ENCODE measurements at places on chromosomes 4 and X. TPM values are rescaled to one million over a fixed set of nuclear protein-coding genes. Genes with fewer than 3 reads are reported as not detected.

GRCh38 chr4:2866891-2867290 lies 23.2 kb downstream of the ADD1 start:
- H3K36me3 ChIP-seq: peaks cover 4% of the 10 kb centered on the region
- no peak overlapping the region for H3K4me3 ChIP-seq
- H3K27ac ChIP-seq: no peak overlapping the region
- no peak for DNase-seq
- no peaks in the 10 kb centered on the region for H3K27me3 ChIP-seq
- peaks cover 38% of the 10 kb centered on the region for H3K4me1 ChIP-seq

DNA sequence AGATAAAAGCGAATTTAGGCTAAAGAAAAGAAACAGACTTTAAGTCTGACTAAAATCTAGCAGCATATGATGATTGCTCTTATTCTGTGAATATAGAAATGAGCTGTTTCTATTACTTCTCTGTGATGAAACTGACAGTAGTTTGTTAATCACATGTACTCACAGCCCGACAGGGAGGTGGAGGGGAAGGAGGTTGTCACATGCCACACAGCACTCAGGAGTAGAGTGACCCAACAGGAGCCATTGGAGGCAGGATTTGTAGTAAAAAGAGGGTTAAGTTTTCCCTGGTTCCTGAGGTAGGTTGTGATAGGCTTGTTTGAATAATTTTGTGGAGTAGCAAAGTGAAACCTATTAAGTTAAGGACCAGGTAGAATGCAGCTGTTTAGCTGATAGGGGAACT lies 495.9 kb downstream of the CENPC start:
- no peaks in the 10 kb centered on the region for H3K4me1 ChIP-seq
- DNase-seq: no peak
- H3K36me3 ChIP-seq: no peaks in the 10 kb centered on the region
- no peak overlapping the region for H3K27ac ChIP-seq
- H3K27me3 ChIP-seq: no peaks in the 10 kb centered on the region

GRCh38 chr4:124015766-124016165 lies 619.2 kb downstream of the SPRY1 start:
- no peak for DNase-seq
- H3K27ac ChIP-seq: no peak overlapping the region
- H3K4me3 ChIP-seq: no peak overlapping the region
- no peaks in the 10 kb centered on the region for H3K36me3 ChIP-seq
- H3K4me1 ChIP-seq: peaks cover 13% of the 10 kb centered on the region

The CDX4 gene
- total RNA-seq: not detected

- H3K36me3 ChIP-seq: no peaks in the 10 kb centered on the region
- DNase-seq: no peak
- no peak overlapping the region for H3K27ac ChIP-seq
- no peaks in the 10 kb centered on the region for H3K4me1 ChIP-seq
- no peak overlapping the region for H3K4me3 ChIP-seq
Measured at GRCh38 chr4:117417856-117418255, 332.5 kb upstream of the TRAM1L1 start.

GRCh38 chrX:85309717-85310116 lies 65.9 kb downstream of the ZNF711 start:
- H3K4me1 ChIP-seq: no peaks in the 10 kb centered on the region
- H3K27ac ChIP-seq: no peak overlapping the region
- H3K27me3 ChIP-seq: no peaks in the 10 kb centered on the region
- H3K4me3 ChIP-seq: no peak overlapping the region
- no peak for DNase-seq

The SMR3B gene
- not detected for total RNA-seq

- peak within 1 kb of the TSS; percentile 91 for H3K27ac ChIP-seq
- DNase-seq: peak; percentile 94
- peak within 1 kb of the TSS; percentile 93 for H3K4me3 ChIP-seq
- peaks cover 2% of the 10 kb centered on the region for H3K36me3 ChIP-seq
- peaks cover 21% of the 10 kb centered on the region for H3K4me1 ChIP-seq
- no peaks in the 10 kb centered on the region for H3K27me3 ChIP-seq
Measured at GRCh38 chrX:23742697-23743622, at the start of gene ACOT9. ACOT9 (minus strand) TSS chrX:23743276; CDS start chrX:23743144, 132 bp downstream.

The TMEM47 gene
- total RNA-seq: not detected

DNA sequence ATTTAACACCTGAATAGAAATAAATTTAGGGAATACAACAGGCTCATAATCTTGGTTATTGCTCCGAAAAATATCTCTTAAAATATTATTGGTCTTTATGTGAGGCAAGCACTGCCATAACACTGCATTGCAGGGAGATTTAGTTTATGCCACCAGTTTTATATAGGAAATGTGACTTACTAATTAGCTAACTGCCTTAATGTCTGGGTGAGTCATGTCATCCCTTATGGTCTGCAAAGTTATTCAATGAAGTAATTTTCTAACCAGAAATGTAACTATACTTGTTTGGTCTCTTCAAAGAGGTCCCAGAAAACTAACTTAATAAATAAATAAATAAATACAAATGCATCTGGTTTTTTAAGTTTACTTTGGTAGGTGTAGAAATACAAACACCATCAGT lies 597.2 kb downstream of the GALNTL6 start:
- H3K4me3 ChIP-seq: no peak overlapping the region
- H3K27ac ChIP-seq: no peak overlapping the region
- H3K27me3 ChIP-seq: no peaks in the 10 kb centered on the region
- no peaks in the 10 kb centered on the region for H3K4me1 ChIP-seq

GRCh38 chr4:100632163-100632562 lies 114.3 kb upstream of the EMCN start:
- no peak for DNase-seq
- H3K4me3 ChIP-seq: no peak overlapping the region
- no peaks in the 10 kb centered on the region for H3K36me3 ChIP-seq
- no peaks in the 10 kb centered on the region for H3K27me3 ChIP-seq

All from activated CD4-positive, alpha-beta T cell treated with anti-CD3 and anti-CD28 coated beads, Interleukin-2, amount 10 ng/mL, durations not matched to agents 24 days and 14 days (primary cell).